ENCODE measurements at places on chromosomes 3 and 15.

GRCh38 chr3:111846039-111846438, 13.0 kb upstream of the PHLDB2 start:
- DNase-seq = peak; percentile 84

GRCh38 chr3:5388091-5388490, 200.6 kb downstream of the EDEM1 start:
- no peak for DNase-seq

GRCh38 chr15:29994284-29994683, 88.5 kb upstream of the GOLGA8J start:
- no peak for DNase-seq

DNA sequence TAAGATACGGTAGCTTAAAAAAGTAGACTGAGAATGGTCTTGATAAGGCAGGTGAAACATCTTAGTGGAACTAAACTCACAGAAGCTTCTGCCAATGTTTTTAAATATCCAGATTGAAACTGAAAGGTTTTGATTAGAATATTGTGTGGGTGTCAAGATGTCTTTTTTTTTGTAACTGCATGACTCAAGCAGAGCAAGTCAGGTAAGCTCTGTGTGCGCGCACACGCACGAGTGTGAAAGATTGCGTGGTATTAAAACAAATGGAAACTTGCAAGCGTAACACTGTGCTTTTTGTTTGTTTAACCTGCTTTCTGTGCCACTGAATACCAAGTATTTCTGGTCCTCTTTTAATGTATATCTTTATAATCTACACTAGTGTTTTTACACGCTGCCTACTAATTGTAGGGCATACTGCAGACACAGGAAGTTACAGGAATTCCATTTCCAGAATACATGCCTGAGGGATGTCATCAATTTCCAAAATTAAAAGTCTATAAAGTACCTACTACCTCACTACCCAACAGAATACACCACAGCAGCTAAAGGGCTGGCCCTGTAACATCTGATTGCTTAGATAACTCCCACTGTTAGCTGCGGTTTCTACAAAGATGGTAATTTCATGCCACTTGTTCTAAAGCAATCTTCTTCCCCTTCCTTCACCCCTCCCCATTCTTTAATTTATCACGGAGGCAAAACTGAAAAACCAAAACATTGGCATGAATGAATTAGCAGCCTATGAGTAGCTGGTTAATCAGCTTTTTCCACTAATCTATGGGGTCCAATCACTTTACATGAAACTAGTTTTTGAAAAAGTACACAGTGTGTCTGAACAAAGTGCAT, 472.8 kb downstream of the SHQ1 start:
- DNase-seq = no peak

DNA sequence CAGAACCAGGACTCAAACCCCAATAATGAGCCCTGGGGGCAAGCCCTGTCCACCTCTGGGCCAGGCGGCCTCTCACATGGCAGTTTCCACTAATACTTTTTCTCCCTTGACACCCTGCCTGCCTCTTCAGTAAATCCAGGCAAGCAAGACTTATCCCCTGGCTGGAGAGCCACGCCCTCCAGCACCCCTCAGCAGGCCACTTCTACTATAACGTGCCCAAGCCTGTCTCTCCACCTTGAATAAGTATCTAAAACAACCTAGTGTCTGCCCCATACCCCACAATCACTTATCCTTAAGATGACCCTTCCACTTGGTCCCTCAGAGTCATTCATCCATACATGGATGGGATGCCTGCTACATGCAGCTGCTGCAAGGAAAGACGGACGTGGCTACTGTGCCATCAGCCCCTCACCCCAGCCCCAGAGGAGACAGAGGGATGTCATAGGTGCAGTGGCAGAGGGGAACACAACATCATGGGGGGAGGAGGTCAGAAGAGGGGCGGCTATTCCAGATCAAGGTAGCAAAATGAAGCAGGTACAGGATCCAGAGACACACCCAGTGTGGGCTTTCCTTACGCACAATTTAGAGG, 63.4 kb downstream of the LRIG1 start:
- DNase-seq = no peak

GRCh38 chr15:100438570-100438969, 90.2 kb downstream of the CERS3 start:
- DNase-seq = peak; percentile 10

Measured in fibroblast of mammary gland (primary cell).